ENCODE measurements at places on chromosomes 7 and 10. TPM values are rescaled to one million over a fixed set of nuclear protein-coding genes. Genes with fewer than 3 reads are reported as not detected.

Gene HERPUD2
- total RNA-seq, result 12.0 TPM

Gene TWIST1
- total RNA-seq, result 22.8 TPM

Gene ZNF25
- 8.4 TPM for total RNA-seq

Gene SPDYE2
- not detected for total RNA-seq

Gene SHH
- total RNA-seq, result not detected

Gene UBN2
- total RNA-seq, result 0.76 TPM

Gene HBP1
- 26.8 TPM for total RNA-seq

Gene CALHM1
- not detected for total RNA-seq

Gene LIPK
- total RNA-seq, result not detected

Gene NKX6-2
- not detected for total RNA-seq

Gene CTNNA3
- 1.1 TPM for total RNA-seq

Gene GIMAP1
- total RNA-seq, result not detected

Gene ATOH7
- total RNA-seq, result not detected

Gene PRSS2
- total RNA-seq, result not detected

Data from MG63 (cell line).